CD4-positive, alpha-beta T cell treated with Interleukin-12 subunit alpha and Interleukin-12 subunit beta, for 1 hour (primary cell): ENCODE measurements at places on chromosomes 2 and 18.

- DNase-seq: no peak
Measured at GRCh38 chr2:168500516-168500915, 44.4 kb downstream of the CERS6 start.

GRCh38 chr2:2823061-2823753 is 492.1 kb upstream of the MYT1L start:
- no peak for DNase-seq

DNA sequence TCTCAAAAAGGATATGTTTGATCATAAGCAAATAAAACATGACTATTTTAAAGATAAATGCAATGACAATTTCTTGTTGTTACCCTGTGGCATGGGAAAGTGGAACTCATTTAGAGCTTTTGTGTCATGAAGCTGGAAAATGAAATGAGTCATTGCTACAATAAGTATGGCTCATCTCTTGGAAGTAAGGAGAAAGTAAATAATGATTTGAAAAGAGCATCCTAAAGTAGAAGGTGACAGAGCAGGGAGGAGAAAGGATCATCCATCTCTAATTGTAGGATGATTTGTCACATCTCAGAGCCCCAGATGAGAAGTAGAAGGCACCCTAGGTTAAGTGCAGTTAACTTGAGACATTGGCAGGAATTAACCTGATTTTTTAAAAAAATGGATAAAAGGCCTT is 200.5 kb downstream of the CPS1 start:
- no peak for DNase-seq

DNA sequence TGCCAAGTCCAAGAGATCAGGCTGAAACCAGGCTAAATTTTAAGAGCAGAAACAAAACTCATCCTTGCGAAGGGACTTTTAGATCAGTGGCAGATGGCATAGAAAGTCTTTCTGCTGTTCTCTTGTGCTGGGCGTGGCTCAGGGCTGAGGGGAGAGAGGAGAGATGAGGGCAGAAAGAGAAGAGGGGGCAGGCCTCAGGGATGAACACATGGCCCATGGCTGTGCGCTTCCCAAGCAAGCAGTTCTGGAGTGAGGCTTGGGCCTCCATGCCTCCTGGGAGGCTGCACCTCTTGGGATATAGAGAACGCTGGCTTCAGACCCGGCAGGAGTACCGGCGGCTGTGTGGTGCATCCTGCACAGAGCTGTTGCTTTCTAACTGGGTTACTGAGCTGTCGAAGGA is 41.0 kb downstream of the HPCAL1 start:
- DNase-seq: no peak

DNA sequence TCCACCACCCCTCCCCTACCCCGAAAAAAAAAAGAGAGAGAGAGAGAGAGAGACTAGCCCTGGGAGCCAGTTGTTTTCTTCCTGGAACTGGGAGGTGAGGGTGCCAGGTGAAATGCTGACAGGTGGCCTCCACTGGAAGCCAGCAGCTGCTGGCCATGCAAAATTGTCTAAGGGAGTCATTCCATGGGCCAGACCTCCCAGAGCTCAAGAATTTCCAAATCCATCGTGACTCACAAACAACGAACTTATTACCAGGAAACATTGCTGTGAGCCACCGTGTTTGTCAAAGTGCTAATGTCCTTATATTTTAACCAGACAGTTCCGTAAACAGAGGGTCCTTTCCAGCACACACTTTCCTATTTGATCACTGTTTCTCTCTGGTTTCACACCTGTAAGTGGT is 68.5 kb upstream of the PID1 start:
- no peak for DNase-seq

DNA sequence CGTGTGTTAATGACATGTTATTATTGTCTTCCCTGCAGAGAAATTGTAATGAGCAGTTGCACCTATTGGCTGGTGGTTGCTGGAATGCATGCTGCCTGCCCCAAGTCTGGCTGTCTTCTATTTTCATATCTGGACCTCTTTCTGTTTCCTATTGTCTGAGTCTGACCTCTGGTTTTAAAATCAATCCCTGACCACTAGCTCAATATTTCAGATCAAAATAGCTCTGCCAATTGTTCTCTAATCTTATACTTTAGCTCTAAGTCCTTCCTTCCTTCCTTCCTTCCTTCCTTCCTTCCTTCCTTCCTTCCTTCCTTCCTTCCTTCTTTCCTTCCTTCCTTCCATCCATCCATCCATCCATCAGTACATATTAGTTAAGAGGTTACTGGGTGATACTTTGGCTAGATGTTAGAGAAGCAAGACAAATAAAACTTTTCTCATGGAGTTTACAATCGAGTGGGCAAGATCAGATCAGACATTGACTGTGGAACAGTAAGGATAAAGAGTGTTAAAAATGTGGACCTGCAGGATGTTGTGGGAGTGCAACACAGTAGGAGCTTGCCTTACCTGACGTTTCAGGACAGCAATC is 417.1 kb downstream of the SOCS6 start:
- DNase-seq: no peak

GRCh38 chr2:3563521-3563976 is 5.4 kb upstream of the RNASEH1 start:
- DNase-seq: no peak

DNA sequence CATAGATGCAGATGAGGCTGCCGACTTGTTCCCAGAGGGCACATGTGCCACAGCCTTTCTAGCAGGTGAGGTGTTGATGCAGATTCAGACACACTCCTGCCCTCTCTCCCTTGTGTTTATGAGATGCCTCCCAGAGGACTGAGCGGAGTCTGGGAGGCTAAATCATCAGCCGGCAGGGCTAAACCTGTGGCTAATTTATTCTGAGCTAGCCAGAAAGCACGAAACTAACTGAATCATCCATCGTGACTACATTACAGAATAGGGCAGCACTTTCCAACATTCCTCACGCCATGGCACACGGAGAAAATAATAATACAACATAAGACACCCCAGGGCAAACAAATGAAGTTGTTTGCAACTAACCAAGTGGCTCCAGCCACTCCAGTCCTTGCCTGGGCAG is 101.7 kb upstream of the FZD7 start:
- no peak for DNase-seq

GRCh38 chr2:160266037-160266551 is 66.0 kb upstream of the ITGB6 start:
- peak; percentile 10 for DNase-seq

DNA sequence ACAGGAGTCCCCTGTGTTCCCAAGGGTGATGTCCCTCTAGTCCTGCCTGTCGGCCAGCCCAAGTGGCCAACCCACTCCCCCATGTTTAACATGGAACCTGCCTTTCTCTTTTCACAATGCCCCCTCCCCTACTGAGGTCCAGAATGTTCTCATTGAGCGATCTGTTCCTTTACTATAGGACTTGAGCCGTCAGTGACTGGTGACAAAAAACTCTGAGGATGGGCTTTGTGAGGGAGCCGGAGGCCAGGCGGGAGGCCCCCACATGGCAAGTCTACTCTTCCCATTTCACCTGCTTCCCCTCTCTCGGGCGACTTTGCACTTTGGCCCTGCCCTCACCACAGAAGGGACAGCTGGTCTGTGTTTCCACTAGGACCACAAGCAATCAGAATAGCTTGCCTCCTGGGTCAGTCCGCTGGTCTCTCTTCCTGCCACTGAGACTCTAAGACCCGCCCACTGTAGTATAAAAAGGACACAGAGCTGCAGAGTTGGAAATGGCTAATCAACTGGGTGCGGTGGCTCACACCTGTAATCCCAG is 146.5 kb upstream of the RAB12 start:
- no peak for DNase-seq

- DNase-seq: no peak
Measured at GRCh38 chr2:19114126-19114525, 244.3 kb downstream of the OSR1 start.

- no peak for DNase-seq
Measured at GRCh38 chr18:46019936-46020335, 52.1 kb downstream of the PSTPIP2 start.

GRCh38 chr2:183678908-183679307 is 554.7 kb downstream of the NUP35 start:
- no peak for DNase-seq

GRCh38 chr2:6810961-6811360 is 54.7 kb downstream of the CMPK2 start:
- DNase-seq: no peak

GRCh38 chr2:198141726-198142125 is 337.3 kb downstream of the PLCL1 start:
- DNase-seq: no peak

DNA sequence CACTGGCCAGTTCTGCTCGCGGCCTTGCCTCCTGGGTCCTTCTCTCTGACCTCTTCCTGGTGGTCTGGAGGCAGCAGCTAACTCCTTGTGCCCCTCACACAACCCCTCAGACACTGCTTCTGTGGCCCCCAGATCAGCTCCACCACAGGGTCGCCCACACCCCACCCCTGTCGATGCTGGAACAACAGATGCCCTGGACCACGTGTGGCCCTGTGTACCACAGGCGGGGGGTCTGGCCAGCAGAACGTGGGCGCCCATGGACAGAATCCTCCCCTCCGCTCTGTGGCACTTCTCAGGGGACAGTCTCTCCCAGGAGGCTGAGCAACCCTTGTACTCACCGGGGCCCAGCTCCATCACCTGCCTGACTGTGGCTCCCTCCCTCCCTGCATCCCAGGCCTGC is 245.6 kb downstream of the NDUFA10 start:
- no peak for DNase-seq

DNA sequence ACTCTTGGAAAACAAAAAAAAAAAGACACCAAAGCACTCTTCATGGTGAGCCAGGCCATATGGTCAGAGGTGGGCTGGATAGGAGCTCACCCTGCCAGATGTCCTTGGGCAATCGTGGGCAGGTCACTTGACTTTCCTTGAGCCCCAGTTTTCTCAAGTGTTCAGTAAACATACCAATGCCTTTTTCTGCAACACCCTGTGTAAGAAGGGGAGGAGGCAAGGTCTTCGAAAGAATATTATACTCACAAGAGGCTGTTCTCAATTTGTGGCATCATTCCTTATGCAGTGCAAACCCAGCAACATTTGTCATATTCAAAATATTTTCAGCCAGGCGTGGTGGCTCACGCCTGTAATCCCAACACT is 22.9 kb upstream of the TMEM87B start:
- DNase-seq: no peak

GRCh38 chr2:43519643-43520221 is 76.1 kb downstream of the THADA start:
- DNase-seq: no peak

GRCh38 chr18:37543321-37543720 is 22.3 kb downstream of the CELF4 start:
- DNase-seq: no peak

- peak; percentile 58 for DNase-seq
Measured at GRCh38 chr2:118202707-118203303, 114.5 kb downstream of the INSIG2 start.

DNA sequence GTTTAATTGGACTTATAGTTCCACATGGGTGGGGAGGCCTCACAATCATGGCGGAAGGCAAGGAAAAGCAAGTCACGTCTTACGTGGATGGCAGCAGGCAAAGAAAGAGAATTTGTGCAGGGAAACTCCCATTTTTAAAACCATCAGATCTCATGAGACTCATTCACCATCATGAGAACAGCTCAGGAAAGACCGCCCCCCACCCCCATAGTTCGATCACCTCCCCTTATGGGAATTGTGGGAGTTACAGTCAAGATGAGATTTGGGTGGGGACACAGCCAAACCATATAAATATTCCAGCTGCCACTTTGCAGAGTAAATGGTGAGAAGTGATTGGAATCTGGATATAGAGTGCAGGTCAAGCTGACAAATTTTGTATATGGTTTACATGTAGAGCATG is 187.4 kb downstream of the ARL4C start:
- no peak for DNase-seq

GRCh38 chr2:215521031-215521430 is 85.2 kb upstream of the FN1 start:
- DNase-seq: no peak

GRCh38 chr2:238854246-238854645 is 6.4 kb downstream of the TWIST2 start:
- no peak for DNase-seq

GRCh38 chr2:232487385-232488096 is at the start of gene ECEL1:
TSS of gene ECEL1 (minus strand) at chr2:232487834. CDS start at chr2:232486653, 1,181 bp downstream.
- DNase-seq: no peak

GRCh38 chr2:235320326-235320725 is 173.5 kb upstream of the AGAP1 start:
- DNase-seq: no peak

GRCh38 chr2:67295406-67295805 is 101.7 kb upstream of the ETAA1 start:
- DNase-seq: no peak

DNA sequence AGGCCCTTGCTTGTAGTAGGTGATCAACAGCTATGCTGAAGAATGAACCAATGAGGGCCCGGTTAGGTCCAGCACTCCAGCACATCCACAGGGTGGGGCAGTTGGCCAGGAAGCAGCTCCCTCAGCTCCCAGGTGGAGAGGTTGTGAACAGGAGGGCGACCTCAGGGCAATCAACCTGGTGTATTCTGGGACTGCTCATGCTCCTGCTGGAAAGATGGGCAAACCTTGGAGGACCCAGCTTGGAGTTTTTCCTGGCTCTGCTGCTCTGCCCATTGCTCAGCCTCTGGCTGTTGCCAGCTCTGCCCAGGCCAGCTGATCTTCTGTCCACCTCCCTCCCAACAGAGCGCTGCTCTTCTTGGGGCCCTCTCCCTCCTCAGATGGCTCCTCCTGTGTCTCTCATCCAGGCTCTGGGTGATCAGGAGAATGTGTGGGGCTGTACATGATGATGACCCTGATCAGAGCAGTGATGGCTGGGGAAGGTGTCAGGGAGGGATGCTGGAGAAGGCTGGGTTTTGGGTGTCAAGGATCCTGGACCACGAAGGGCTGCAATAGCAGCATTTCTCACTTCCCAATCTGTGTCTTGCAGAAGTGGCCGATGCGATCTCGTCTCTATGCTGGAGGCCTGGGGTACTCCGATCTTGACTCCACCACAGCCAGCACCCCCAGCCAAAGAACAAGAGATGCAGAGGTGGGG is 3.4 kb downstream of the TCF23 start:
- DNase-seq: no peak

- DNase-seq: no peak
Measured at GRCh38 chr2:224036731-224037361, 2.2 kb downstream of the SERPINE2 start.

GRCh38 chr2:184413671-184414229 is 184.6 kb upstream of the ZNF804A start:
- no peak for DNase-seq

DNA sequence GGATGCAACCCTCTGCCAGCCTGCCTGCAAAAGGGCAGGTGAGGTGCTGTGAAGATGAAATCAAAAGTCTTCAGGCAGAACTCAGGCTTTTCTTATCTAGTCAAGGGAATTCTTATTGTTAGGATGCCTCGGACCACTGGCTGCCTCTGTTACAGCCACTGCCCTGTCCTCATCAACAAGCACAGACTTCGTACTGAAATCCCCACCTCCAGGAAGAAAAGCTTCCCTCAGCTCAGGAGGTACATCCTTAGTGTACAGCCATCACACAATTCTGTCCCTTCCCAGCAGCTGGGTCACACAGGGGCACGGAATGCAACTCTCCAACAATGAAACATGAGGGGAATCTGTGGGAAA is 10.1 kb upstream of the RNU4ATAC start:
- no peak for DNase-seq

GRCh38 chr18:34117319-34117718 is 107.4 kb downstream of the NOL4 start:
- DNase-seq: no peak
